ENCODE measurements at places on chromosomes 16 and 17. TPM values are rescaled to one million over a fixed set of nuclear protein-coding genes. Genes with fewer than 3 reads are reported as not detected.

SDR42E1 gene
- 0.36 TPM for polyA plus RNA-seq

ABCA6 gene
- polyA plus RNA-seq, result 38.0 TPM

FSCN2 gene
- 0.95 TPM for polyA plus RNA-seq

TP53TG3B gene
- not detected for polyA plus RNA-seq

DNA sequence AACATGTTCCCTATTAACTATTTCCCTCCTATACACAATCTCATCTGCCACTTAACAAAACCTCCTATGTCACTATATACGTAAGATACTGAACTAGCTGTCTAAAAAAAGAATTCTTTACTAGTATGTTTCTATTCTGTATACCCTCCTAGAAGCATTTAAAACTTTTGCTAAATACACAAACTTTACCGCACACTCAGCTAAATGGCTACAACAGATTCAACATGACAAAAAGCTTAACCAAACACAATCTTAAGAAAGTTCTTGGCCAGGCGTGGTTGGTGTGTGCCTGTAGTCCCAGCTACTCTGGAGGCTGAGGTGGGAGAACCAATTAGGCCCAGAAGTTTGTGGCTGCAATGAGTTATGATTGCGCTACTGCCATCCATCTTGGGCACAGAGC, 20.0 kb downstream of the MED13 start:
- no peak for DNase-seq

GRCh38 chr17:34011599-34011998, 243.5 kb upstream of the CCL2 start:
- DNase-seq, result no peak

DNA sequence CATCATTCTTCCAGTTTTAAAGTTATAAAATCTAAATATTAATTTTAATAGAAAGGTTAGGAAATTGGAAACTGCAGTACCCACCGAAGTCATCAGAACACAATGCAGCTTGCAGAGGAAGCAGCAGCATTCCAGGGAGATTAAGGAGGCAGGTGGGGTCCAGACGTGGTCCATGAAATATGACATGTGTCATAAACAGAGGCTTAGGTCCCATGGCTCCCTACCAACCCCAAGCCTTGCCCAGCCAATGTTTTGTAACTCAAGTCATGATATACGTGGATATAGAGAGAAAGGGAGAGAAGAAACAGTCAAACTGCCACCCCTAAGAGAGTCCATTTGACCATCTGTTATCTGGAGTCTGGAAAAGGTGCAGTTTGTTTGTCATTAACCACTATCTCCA, 670.0 kb downstream of the TOX3 start:
- DNase-seq, result no peak

DNA sequence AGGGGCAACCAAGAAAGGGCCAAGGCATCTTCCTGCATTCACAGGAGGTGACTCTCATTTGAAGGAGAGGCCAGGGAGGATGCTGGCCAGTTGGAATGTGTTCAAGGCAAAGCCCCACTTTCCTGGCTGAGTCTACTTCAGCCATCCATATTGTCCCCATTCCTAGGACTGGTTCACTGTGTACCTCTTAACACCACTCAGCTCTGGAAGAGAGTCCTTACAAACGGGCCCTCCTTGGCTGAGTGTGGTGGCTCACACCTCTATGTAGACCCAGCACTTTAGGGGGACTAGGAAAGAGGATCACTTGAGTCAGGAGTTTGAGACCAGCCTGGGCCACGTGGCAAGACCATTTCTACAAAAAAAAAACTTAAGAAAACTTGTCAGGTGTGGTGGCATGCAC, 28.1 kb upstream of the CFAP20 start:
- no peak for DNase-seq
